NCI-H510A (cell line): ENCODE measurements at places on chromosomes 5 and 9.

GRCh38 chr9:30574355-30575151, 1809.9 kb upstream of the ACO1 start:
- no peak for DNase-seq

- DNase-seq = no peak
Measured at GRCh38 chr9:116202219-116202912, 48.8 kb downstream of the PAPPA start.

GRCh38 chr9:127263664-127264063, 910 bp upstream of the GARNL3 start:
- DNase-seq = no peak

GRCh38 chr5:80248378-80248777, 7.5 kb downstream of the SERINC5 start:
- DNase-seq = no peak

DNA sequence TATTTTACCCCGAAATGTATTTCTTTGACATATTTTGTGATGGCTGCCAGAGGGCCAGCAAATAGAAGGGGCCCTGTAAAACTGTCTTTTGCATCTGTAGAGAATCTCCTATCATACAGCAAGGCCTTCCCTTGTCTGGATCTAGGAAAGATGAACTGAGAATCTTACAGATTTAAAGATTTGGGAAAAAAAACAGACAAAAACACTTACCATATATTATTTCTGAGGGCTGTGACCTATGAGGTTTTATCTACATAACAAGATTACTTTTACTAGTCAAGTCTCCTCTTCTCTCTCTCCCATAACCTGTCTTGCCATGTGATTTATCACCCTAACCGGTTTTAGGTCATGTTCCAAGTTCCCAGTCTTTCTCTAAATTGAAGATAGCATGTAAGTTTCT, 599.2 kb upstream of the CDH6 start:
- DNase-seq = no peak

GRCh38 chr5:154611341-154611767, 133.3 kb upstream of the HAND1 start:
- DNase-seq = no peak

- DNase-seq = no peak
Measured at GRCh38 chr9:5721279-5722087, 92.6 kb downstream of the RIC1 start.

DNA sequence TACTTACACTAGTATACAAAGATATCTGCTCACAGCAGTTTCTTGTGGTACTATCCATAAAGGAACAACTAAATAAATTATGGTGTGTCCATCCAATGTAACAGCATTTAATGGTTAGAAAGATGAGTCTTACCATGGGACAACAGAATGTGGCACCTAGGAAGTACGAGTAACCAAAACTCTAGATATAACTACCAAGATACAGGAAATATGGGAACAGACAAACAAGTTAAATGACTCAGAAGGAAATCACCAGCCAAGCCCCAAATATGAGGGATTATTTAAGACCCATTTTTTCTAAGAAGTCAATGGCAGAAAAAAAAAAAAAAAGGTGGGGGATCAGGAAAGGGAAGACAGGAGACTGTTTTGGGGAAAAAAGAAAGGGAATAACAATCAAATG, 294.8 kb downstream of the PRELID2 start:
- DNase-seq = no peak

DNA sequence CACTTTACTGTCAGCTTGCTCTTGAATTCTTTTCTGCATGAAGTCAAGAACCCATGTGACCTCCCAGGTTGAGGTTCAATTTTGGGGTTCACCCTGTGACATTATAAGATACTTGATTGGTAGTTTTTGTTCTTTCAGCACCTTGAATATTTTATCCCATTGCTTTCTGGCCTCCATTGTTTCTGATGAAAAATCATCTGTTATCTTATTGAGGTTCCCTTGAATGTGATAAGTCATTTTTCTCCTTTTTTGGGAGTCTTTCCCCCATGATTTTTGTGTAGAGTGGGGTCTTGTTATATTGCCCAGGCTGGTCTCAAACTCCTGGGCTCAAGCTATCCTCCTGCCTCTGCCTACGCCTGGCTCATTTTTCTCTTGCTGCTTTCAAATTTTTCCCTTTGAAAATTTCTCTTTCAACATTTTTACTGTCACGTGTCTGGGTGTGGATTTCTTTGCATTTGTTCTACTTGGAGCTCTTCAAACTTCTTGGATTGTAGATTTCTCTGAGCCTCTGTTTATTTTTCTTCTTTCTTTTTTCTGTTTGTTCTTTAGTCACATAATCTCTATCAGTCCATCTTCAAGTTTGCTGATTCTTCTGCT, 20.8 kb upstream of the SLC44A1 start:
- DNase-seq = no peak
